ENCODE measurements at places on chromosomes 13 and 19. TPM values are rescaled to one million over a fixed set of nuclear protein-coding genes. Genes with fewer than 3 reads are reported as not detected.

DNA sequence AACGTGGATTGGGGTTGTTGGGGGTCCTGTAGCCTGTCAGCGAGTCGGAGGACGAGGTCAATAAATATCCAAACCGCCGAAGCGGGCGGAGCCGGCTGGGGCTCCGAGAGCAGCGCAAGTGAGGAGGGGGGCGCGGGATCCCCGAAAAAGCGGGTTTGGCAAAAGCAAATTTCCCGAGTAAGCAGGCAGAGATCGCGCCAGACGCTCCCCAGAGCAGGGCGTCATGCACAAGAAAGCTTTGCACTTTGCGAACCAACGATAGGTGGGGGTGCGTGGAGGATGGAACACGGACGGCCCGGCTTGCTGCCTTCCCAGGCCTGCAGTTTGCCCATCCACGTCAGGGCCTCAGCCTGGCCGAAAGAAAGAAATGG lies 754 bp upstream of the SIX5 start:
- no peak for DNase-seq

DNA sequence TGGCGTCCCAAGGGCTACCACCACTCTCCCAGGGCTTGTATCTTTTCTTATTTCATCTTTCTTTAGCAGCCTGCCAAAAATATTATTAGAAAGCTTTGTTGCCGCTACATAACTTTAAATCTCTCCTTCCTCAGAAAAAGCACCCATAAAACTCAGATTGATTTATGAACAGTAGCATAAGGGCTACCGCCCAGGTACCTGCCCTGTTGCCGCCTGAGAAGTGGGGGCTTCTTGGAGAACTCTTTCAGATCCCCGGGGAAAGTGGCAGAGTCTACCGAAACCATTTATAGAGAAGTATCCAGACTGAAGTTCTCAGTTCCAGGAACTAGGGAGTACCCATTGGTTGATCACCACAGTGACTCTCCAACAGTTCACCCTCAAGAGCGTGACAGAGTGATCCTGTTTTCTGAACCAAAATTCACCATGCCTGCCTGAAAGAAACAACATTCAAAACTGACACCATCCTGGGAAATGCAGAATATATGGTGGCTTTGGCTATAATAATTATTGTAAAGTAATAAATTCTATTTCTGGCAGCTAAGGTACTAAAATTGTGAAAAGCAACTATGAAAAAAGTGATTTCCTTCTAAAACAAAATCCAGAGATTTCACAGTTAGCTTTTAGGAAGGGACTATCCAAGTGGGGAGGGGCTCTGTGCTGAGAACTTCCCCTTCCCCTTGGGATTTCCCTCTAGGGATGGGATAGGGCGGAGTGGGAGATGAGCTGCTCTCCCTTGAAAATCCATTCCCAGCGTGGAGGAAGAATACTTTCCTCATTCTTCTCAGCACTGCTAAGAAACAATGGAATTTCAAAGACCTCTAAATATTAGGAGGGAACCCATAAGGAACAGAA lies 877 bp upstream of the N4BP2L1 start:
- DNase-seq, result no peak

DNA sequence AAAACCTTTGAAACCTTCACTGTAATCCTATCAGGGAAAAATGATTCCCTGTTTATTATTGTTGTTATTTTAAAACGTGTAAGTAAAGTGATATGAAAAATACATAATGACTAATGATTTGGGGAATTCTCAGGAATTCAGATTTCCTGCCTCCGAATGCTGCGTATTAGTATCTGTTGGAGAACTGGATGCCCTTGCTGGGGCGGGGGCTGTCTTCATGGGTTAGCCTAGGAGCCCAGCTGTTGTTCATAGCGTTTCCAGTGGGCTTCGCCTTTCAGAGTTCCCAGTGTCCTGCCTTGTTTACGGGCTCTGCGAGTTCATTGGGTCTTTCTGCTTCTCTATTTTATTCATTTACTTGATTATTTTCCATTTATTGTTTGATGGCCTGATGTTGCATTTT lies 18.4 kb downstream of the NAXD start:
- DNase-seq, result no peak

The SPINT2 gene
- total RNA-seq, result 494 TPM

DNA sequence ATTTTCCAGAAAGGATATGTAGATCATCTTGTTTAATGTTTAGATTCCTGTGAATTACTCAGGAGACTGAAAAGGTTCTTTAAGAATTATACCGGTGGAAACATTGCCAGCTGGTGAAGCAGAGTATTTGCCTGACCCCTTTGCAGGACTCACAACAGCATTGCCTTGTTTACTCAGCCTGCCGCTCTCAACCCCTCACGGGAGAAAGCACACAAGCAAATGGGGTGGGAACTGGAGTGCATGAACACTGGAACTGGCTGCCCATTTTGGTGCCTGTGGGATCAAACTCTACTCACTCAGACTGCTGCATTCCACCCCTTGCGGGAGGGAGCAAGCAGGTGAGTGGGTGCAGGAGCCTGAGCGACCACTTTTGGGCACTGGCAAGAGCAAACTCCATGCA lies 804.7 kb upstream of the SLITRK1 start:
- DNase-seq, result no peak

- peak; percentile 77 for DNase-seq
Measured at GRCh38 chr13:91058066-91058465, 289.4 kb upstream of the MIR17HG start.

DNA sequence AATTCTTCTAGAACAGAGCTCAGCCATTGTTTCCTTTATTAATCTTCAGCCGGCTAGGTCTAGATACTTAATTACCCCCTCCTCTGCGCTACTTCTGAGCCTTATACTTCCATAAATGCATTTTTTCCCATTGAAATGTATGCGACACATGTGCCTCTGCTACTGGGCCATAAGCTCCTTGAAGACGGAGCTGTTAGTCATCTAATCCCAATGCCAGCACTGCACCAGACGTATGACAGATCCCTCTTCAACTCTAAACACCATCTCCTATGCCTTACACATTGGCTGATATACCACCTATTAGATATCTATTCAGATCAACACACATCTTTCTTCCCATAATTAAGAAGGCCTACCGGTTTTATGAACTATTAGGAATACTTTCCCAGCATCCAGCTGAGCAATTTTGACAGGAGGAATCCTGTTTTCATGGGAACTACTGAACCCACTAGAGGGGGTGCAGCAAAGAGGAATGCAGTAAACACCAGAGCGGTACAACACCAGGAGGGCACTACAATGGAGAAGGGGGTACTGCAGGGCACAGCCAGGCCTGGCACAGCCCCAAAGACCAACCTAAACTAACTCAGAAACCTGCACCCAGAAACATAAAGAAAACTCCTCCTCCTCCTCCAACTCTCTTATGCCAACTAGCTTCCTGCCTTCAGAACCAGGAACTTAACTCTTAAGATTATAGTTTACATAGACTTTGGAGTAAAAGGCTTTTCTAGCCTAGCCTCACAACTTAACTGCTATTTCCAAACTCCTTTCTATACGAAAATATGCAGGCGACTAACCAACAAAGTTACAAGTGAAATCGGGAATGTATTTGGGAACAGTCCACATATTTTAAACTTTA lies 18.7 kb downstream of the STK24 start:
- DNase-seq, result no peak

DNA sequence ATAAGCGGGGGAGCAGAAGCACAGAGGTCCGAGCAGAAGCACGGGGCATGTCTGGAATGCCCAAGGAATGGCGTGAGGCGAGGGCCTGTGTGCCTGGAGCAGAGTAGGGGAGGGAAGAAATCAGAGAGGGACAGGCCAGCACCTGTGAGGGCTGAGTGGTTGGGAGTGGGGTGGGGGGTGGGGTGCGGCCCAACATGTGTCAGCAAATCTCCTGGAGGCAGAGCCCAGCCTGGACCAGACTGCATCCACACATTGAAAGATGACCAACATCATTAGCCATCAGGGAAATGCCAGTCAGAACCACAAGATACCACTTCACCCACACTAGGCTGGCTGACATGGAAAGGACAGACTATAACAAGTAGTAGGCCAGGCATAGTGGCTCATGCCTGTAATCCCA lies 11.2 kb downstream of the CLASRP start:
- DNase-seq, result no peak

The FFAR3 gene
- not detected for total RNA-seq

The OVOL3 gene
- total RNA-seq, result not detected

DNA sequence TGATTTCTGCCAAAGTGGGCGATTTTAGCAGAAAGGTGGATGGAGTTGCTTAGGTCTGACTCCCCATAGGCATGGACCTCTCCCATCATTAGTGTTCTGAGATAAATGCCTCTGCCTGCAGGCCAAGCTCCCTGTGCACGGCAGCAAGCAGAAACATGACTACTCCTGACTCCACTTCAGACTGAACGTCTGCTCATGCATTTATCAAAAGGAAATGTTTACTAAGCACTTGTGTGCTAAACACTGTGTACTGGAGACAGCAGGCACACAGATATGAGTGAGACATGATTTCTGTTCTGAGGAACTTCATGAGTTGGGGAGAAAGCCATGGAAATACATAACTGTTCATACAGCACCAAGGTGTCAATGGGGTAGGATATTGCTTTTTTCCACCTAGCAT lies 149.6 kb downstream of the MIPEP start:
- no peak for DNase-seq

DNA sequence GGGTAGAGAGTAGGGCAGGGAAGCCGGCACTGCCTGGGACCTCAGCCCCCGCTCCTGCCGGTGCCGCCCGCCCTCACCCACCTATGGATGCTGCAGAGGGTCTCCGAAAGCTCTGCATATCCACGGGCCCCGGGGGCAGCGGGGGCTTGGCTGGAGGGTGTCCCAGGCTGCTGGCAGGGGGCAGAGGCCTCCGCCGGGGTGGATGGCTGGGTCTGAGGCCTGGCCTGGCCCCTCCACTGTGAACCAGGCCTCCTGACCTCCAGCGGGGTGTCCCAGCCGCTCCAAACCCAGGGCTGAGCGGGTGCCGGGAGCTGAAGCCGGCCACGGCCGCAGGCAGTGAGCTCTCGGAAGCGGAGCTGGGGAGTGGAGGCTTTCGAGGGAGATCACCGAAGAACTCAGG lies 4.1 kb downstream of the PRAM1 start:
- peak; percentile 47 for DNase-seq

DNA sequence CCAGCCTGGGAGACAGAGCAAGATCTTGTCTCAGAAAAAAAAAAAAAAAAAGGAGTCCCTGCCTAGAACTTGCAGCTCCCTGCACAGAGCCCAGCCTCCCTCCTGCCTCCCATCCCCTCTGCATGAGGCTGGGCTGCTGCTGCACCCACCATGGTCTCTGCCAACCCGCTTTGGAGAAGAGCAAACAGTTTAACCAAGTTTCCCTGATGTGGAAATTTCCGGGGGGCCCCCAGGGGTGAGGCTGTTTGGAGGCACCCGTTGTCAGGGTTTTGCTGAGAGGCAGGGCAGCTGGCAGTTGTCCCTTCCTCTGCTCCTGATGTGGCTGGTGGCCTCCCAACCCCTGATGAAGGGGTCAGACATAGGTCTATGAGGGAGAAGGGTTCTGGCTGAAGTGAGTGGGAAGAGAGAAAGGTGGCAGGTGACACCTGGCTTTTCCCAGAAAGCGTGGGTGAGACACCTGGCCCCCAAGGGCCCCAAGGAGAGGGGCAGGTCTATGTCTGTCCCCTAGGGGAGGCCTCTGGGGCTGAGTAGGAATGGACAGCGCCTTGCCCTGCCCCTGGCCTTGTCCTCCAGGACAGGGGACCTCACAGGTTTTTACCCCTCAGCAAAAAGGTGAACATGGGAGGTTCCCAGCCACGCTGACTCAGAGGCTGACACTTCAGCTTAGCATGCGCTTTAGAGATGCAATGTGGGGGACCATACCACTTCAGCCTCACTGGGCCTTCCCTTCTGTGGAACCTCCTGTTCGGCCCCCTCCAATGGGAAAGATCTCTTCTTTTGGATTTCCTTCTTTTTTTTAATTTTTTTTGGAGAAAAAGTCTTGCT lies 5.5 kb downstream of the LRP3 start:
- no peak for DNase-seq

GRCh38 chr13:40403509-40404241 lies 262.8 kb downstream of the FOXO1 start:
- no peak for DNase-seq

The NCAN gene
- 4.2 TPM for total RNA-seq

DNA sequence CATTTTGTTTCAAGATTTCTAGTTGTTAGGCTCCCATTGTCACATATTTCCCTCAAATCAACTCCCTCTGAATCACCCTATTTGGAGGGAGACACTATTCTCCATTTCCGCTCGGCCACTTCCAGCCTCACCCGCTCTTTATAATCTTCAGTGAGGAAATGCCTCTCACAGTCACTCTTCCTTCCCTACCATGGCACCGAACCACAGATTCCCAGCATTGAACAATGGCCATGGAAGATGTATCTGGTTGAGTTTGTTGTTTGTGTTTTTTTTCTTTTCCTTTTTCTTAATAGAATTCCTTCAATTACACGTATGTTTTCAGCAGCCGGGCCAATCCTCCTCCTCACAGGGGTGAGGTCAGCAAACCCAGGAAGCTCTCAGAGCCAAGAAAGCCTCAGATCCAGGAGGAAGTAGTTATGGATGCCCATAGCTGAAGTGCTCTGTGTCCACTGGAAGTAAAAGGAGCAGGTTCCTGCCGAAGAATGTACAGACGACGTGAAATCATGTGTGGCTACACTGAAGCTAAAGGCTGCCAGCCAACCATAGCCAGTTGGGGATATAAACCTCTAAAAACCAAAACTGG lies 472.1 kb downstream of the FOXO1 start:
- DNase-seq, result no peak

DNA sequence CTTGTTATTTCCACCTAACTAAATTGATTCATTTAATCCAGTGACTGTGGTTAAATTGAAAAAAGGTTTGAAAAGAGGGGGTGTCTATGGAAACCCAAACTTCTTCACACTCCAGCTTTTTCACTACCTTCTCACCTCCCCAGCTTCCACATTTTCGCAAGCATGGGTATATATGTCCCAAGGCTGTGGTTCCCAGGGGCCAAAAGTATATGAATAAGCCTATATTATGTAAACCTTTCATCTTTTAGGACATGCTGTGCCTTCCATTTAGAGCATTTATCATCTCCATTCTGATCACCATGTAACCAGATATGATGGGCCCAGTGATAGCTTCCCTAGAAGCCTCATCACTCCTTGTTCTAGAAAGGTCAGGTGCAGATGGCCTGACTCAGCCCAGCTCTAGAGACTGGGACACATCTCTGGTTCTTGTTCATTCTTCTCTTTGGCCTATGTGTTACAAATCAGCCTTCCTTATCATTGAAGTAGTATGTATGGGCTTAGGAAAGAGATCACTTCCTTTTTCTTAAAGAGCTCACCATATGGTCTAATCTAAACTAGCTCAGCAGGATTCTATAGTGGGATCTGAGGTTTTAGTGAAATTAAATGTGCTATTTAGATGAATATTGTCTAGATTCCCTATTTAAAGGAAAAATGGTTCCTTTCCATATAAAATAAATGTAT lies 19.5 kb upstream of the ARL11 start:
- no peak for DNase-seq

- peak; percentile 50 for DNase-seq
Measured at GRCh38 chr19:13079542-13079986, 23.1 kb downstream of the LYL1 start.

The ZNF765 gene
- total RNA-seq, result 27.2 TPM

DNA sequence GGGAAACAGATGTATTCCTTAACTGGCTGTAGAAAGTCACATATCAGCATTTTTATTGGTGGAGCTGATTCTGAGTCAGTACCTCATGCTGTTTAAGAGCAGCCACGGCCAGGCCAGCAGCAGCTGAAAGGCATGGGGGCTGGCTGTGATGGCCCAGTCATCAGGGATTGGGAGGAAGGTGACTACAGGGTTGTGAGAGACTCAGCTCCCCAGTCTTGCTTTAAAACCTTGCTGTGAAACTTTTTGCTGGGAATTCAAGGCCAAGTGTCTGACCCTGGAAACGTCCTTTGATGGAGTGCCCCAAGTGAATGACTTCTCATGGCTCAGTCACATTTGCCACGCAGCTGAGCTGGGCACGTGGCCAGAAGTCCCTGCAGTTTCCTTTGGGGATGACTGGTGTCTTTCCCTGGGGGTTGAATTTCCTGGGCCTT lies 39.1 kb upstream of the RNF113B start:
- DNase-seq, result no peak

- DNase-seq, result no peak
Measured at GRCh38 chr13:21048901-21049698, 12.3 kb downstream of the LATS2 start.
